SJSA1 (cell line): ENCODE measurements at places on chromosomes 4 and X. TPM values are rescaled to one million over a fixed set of nuclear protein-coding genes. Genes with fewer than 3 reads are reported as not detected.

- H3K27me3 ChIP-seq = no peaks in the 10 kb centered on the region
- no peaks in the 10 kb centered on the region for H3K4me1 ChIP-seq
- no peak overlapping the region for H3K27ac ChIP-seq
- DNase-seq = no peak
- no peaks in the 10 kb centered on the region for H3K36me3 ChIP-seq
- H3K4me3 ChIP-seq = no peak overlapping the region
These were observed 1087.4 kb upstream of the SLIT2 start for GRCh38 chr4:19164334-19164733.

ARMCX2 gene
- total RNA-seq = 3.4 and 6.9 TPM in 2 replicates

DNA sequence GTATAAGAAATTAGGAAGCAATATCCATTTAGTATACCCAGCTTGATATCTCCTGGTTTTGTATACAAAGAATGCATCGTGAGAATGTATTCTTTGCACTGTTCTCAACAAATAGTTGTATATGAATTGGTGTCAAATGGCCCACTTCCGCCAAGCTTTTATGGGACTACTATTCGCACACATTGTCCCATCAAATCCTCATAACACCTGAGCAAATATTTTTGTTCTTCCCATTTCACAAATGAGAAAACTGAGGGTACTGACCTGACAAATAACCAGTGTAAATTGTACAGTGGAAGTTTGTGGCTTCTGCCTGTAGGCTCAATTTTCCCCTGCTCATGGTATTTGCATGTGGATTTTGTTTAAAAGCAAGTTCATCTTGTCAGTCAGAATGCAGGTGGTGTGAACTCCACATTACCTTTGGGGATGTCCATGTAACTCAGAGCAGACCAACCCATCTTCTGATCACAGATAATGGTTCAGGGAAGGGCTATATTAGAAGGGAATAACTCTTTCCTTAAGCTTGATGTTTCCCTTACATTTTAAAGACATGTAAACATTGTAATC lies 51.5 kb upstream of the FAM241A start:
- no peaks in the 10 kb centered on the region for H3K36me3 ChIP-seq
- no peaks in the 10 kb centered on the region for H3K27me3 ChIP-seq
- H3K4me1 ChIP-seq = no peaks in the 10 kb centered on the region
- DNase-seq = no peak
- H3K27ac ChIP-seq = no peak overlapping the region

GPR173 gene
- total RNA-seq = 0.19 and 0.42 TPM in 2 replicates
